ENCODE measurements at places on chromosomes 16 and 17. TPM values are rescaled to one million over a fixed set of nuclear protein-coding genes. Genes with fewer than 3 reads are reported as not detected.

DNA sequence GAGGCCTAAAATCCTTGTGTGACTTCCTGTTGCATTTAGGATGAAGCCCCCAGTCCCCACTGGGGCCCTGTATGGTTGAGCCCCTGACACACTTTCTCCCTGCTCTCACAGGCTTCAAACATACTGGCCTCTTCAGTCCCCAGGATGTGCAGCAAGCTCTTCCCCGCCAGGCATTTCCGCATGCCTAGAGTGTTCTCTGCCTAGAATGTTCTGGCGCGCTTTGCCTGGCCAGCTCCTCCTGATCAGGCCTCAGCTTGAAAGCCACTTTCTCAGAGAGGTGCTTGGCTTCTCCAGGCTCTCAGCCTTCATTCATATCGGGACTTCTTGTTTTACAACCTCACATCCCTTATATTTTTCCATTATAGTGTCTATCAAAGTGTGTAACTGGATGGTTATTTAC lies 123.7 kb downstream of the SPACA3 start:
- DNase-seq, result no peak

GRCh38 chr17:78779850-78780249 lies 2.2 kb downstream of the CYTH1 start:
- DNase-seq, result peak; percentile 25

DNA sequence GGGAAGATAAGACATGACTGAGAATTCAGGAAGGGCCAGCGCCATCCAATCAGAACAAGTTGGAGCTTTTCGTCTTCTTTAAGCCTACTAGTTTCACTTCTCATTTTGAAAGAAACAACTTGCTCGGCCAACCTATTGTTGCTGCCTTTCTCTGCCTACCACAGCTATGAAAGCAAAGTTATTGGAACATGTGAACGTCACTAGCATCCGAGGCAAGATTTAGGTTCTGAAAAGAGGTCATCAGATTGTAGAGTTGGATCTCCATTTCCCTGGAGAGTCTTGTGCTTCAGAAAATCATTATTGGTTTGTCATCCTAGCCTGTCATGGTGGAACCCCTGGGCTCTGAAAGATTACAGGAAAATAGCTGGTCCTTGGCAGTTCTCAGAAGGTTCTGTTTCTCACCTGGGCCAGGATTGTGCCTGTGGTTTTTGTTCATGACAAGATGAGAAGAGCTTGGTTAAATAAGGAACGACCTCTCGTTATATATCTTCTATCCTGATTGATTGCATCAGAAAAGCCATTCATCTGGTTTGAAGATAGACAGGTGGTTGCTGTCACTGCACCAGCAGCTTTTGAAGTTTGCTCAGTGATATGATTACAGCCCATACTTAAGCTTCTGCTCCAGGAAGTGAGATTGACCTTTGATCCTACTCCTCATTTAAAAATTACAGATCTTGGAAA lies 25.3 kb downstream of the CDH13 start:
- no peak for DNase-seq

DNA sequence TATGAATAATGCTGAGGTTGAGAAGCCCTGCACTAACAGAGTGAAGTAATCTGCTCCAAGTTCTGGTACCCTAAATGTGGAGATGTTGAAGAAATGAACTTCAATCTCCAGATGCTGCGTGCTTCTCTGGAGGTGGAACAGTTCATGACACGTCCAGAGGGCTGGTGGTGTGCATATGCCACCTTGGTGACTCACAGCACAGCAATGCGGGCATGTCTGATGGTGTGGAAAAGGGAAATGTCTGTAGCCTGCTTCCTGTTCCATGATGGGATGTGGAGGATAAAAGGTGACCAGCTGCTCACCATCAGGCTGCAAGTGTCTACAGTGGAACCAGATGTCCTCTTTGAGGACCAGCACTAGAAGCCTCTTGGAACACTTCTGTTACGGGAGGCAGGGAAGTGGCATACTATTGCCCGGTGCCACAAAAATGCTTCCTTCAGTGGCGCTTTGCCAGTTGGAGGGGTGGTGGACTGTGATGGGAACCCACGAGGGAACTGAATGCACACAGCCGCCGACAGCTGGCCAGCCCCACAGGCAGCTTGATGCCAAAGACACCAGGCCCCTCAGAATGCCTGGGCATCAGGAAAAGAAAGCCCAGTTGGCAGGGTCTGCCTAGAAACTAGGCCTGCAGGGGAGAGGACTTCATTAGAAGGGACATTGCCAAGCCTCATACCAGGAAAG lies 19.9 kb downstream of the SNX11 start:
- DNase-seq, result peak; percentile 91

- no peak for DNase-seq
Measured at GRCh38 chr16:63426275-63426870, 1390.1 kb upstream of the CDH8 start.

DNA sequence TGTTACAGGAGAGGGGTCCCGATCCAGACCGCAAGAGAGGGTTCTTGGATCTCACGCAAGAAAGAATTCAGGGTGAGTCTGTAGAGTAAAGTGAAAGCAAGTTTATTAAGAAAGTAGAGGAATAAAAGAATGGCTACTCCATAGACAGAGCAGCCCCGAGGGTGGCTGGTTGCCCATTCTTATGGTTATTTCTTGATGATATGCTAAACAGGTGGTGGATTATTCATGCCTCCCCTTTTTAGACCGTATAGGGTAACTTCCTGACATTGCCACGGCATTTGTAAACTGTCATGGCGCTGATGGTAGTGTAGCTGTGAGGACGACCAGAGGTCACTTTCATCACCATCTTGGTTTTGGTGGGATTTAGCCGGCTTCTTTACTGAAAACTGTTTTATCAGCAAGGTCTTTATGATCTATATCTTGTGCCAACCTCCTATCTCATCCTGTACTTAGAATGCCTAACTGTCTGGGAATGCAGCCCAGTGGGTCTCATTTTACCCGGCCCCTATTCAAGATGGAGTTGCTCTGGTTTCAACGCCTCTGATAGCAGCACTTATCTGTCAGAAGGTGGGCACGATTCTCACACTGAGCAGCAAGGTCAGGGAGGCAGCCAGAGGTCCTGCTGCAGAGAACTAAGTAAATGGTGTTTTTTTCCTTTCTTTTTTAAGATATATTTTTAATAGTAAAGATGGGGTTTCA lies 26.5 kb upstream of the XYLT2 start:
- no peak for DNase-seq

DNA sequence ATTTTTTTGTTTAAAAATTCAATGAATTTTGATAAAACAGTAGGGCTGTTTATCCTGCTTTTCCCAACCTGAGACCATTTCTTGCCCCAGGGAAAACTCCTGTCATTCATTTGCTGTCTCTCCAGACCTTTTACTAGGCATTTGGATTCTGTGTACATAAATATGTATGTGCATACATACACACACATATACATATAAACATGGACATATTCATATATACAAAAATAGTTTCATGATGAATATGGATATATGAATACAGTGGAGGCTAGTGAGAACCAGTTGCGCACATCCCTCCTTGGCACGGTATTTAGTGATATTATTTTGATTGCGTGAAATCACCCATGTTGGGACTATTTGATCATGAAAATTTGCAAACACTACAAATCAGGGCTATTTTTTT lies 269.9 kb downstream of the BCAS3 start:
- no peak for DNase-seq

DNA sequence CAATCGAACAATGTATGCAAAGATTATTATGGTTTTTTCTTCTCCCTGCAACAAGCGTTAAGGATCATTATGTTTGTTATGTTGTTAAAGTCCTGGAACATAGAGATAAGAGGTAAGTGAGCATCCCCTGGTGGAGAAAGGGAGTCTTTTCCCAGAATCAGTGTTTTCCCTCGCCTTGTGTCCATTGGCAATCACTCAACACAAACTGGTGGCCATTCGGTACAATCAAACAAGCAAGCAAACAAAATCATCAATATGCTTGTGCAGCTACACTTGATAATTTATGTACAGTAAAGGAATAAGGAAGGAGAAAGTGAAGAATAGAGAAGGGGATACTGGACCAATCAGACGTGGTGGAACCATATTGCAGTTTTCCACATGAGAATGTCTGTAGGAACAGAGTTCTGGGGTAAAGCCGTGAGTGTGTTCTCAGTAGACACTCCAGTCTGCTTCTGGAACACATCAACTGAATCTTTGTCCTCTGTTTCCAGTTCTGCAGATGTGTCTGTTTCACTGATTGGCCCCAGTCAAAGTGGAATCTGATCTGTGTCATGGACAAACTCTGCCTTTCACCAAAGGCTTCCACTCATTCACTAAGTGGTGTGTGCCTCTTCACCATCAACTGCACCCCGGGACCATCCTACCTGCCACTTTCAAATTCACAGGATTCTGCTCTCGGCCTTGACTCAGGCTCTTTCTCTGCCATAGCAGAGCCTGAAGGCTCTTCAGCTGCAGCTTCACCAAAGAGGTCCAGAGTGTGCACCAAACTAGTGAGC lies 169.5 kb downstream of the AHSP start:
- DNase-seq, result peak; percentile 47

DNA sequence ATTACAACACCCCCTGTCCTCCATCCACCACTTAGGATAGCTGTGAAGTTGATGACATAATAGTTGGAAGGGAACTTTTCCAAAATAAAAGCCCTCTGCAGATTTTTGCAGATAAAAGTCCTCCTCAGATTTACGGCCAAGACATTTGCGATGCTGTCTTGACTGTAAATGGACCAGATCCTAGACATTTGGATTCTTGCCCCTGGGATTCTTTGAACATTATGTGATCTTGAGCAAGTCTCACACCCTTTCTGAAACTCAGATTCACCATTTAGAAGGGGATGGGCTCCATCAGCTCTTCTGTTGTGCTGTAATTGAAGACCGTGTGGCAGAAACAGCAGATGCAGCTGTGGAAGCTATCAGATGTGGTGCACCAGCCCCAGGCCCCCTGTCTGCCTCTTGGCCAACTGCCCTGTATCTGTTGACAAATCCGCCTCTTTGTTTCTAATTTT lies 153.9 kb upstream of the CACNG3 start:
- no peak for DNase-seq

GRCh38 chr16:27441998-27442397 lies 40.0 kb downstream of the IL21R start:
- no peak for DNase-seq

- DNase-seq, result no peak
Measured at GRCh38 chr16:51306116-51306515, 155.0 kb upstream of the SALL1 start.

GRCh38 chr16:86501989-86502855 lies 8.1 kb upstream of the FOXF1 start:
- DNase-seq, result no peak

DNA sequence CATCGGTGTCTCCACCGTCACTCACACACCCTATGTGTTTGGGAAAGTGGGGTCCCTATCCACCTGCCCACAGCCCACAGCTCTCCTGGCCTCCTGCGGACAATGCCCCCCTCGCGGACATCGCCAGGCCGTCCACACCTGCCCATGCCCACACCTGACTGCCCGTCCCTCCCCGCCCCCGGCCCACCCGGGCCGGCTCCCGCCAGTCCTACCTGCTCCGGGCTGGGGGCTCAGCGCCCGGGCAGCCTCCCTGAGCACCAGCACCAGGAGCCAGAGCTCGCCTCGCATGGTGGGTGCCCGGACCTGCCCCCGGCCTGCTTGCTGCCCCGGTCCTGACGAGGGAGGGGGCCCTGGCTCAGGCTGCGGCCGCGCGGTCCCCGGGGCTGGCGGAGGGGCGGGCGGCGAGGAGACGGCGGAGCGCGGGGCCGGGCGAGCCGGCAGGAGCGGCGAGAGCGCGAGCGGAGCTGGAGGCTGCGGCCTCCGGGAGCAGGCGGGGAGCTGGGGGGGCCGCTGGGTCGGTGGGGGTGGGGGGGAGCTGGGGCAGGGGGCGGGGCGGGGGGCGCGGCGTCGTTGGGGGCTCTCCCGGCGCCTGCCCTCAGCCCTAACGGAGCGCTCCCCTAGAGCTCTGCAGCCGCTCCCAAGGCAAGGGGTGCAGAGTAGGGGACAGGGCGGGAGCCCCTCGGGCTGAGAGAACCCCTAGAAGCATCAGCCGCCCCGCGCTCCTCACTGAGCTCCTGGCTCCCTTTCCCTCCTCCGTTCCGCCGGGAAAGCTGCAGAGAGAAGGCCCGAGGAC lies at the start of gene PLXDC1:
TSS of gene PLXDC1 (minus strand) at position 488 of the 793 bp plus-strand sequence. CDS start at position 288, 200 bp downstream.
- no peak for DNase-seq

GRCh38 chr17:8884336-8884990 lies 17.0 kb upstream of the PIK3R6 start:
- no peak for DNase-seq

DNA sequence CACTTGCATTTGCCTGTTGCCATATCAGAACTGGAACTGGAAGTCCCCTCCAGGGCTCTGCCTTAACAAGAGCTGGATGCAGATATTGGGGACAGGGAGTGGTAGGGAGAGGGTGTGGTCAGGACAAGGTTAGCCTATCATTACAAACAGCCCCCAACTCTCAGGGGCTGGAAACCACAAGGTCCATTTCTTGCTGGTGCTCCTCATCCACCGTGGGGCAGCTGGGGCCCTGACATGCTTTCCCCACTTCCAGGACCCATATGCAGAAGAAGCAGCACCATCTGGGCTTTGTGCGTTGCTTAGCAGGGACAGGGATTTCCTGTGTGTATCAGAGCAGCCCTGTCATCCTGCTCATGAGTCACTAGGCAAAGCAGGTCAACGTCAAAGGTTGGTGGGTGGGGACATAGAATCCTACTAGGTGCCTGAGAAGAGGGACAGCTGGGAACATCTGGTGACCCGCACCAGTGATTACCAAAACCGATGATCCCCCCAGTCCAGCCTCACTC lies 26.9 kb downstream of the RGS9 start:
- peak; percentile 87 for DNase-seq

DNA sequence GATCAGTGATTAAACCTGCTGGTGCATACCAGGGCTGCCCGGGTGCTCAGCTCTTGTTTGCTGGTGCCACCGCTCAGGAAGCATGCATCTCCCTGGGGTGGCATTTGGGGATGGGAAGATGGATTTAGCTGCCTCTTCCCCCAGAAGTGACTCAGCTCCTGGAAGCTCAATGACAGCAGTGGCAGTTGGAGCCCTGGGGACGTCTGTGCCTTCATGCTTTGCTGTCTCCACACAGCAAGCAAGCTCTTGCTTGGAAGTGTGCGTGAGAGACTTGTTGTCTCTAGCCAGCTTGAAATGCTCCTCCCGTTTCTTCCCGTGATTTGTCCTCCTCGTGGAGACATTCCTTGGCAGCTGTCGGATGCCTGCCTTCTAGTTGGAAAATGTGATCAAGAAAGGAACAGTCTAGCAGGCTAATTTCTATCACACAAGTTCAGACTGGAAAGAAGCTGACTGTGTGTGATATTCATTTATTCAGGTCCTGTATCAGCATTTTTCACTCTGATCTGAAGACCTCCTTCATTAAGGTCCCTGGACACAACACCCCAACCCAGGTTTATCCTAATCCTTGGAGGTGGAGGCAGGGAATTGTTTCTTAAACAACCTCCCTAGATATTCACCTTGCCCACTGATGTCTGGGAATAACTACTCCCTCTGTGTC lies 73.0 kb downstream of the BMERB1 start:
- DNase-seq, result no peak

GRCh38 chr17:50425682-50426471 lies at the start of gene ACSF2:
ACSF2 (plus strand) TSS chr17:50426218; CDS start chr17:50426262, 44 bp downstream.
- no peak for DNase-seq

- no peak for DNase-seq
Measured at GRCh38 chr17:57362797-57363556, 106.7 kb downstream of the MSI2 start.

The KRTAP2-3 gene
- not detected for total RNA-seq

The KRTAP4-4 gene
- total RNA-seq, result not detected

The NPIPA8 gene
- total RNA-seq, result not detected

The MT1F gene
- 1.6 TPM for total RNA-seq

The ADORA2B gene
- 26.2 TPM for total RNA-seq

Measured in bronchial epithelial cell (primary cell).